Stimulated activated naive B cell treated with anti-CD40 and anti-IgM and Interleukin-4, amounts not matched to agents 10 μg/mL and 1 μg/mL and 100 μg/mL, for 72 hours (primary cell): ENCODE measurements at places on chromosomes 11 and 22.

GRCh38 chr22:44707752-44708151 lies 5.7 kb downstream of the PRR5 start:
- no peak for DNase-seq

- no peak for DNase-seq
Measured at GRCh38 chr11:29306527-29306926, 710.3 kb downstream of the KCNA4 start.

DNA sequence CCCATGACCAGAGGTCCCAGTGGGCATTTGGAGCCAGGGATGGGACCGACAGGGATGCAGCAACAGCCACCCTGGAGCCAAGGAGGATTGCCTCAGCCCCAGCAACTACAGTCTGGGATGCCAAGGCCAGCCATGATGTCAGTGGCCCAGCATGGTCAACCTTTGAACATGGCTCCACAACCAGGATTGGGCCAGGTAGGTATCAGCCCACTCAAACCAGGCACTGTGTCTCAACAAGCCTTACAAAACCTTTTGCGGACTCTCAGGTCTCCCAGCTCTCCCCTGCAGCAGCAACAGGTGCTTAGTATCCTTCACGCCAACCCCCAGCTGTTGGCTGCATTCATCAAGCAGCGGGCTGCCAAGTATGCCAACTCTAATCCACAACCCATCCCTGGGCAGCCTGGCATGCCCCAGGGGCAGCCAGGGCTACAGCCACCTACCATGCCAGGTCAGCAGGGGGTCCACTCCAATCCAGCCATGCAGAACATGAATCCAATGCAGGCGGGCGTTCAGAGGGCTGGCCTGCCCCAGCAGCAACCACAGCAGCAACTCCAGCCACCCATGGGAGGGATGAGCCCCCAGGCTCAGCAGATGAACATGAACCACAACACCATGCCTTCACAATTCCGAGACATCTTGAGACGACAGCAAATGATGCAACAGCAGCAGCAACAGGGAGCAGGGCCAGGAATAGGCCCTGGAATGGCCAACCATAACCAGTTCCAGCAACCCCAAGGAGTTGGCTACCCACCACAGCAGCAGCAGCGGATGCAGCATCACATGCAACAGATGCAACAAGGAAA lies 27.3 kb upstream of the L3MBTL2 start:
- no peak for DNase-seq

DNA sequence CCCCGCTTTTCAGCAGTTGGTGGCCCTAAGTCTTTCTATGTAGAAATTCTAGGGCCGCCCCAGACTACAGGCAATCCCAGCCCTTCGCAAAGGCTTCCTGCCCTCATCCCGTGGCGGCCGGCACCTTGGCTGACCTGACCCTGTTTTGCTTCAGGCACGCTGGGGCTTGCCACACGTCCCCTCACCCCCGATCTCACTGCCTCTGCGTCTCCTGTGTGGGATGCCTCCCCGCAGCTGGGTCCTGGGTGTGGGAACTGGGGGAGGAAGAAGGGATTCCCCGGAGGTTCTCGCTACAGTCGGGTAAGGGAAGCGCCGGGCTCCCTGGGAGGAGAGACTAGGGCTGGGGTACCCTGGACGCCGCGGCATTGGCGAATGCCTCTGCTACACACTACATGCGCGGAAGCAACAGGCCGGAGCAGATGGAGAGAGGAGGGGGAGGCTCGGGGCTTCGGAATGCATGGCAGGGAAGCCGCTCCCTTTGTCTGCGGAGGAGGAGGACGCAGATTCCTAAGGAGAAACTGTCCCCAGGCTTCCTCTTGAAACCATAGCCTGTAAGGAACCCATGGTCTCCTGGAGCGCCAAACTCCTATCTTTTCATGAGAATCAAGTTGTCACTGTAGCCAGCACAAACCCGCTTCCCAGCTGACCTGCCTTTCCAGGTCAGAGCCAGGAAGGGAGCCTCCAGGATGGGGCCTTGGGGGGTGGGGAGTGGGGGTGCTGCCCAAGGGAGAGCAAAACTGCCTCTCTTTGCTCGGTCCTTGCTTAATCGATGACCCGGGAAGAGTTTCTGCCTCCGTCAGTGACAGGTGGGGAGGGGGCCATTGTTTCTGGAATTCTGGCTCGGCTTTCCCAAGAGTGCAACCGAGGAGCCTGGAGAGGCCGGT lies 1.4 kb downstream of the DTX4 start:
- DNase-seq, result no peak

GRCh38 chr11:63768237-63769041 lies at the start of gene ZFTA:
TSS of gene ZFTA (minus strand) at chr11:63768775. CDS start at chr11:63768622, 153 bp downstream.
- peak; percentile 53 for DNase-seq

- DNase-seq, result no peak
Measured at GRCh38 chr22:27809226-27809603, 7.7 kb upstream of the MN1 start.

DNA sequence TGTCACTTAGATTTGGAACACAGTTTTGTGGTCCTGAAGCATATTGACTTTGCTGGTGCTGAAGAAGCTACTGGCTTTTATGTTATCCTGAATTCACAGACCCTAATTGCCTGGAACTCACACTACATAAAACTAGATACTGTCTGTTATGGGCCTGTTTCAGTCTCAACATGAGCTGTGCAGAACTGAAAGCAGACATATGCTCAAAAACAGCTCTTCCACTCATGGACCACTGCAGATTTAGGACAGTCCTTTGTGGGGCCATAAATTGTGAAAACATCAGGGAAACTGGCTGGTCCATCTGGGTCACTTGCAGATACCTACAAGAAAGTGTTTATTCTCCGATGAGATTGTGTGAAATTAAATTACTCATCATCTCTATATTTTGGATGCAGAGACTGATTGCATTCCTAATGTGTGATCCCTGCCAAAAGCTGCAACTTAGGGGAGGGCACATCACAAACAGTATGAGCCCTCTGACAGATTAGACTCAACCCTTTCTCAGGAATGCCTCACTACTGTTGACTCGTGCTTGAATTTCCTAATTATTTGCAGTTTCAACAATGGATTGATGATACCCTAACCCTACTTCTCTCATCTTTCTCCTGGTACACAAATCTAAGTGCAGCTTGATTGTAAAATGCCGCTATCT lies 10.2 kb upstream of the CLNS1A start:
- no peak for DNase-seq

GRCh38 chr11:94049351-94049750 lies 28.2 kb downstream of the HEPHL1 start:
- no peak for DNase-seq

- no peak for DNase-seq
Measured at GRCh38 chr22:33073989-33074418, 15.8 kb upstream of the SYN3 start.

GRCh38 chr11:58963551-58964104 lies 24.3 kb downstream of the GLYATL1 start:
- DNase-seq, result no peak

DNA sequence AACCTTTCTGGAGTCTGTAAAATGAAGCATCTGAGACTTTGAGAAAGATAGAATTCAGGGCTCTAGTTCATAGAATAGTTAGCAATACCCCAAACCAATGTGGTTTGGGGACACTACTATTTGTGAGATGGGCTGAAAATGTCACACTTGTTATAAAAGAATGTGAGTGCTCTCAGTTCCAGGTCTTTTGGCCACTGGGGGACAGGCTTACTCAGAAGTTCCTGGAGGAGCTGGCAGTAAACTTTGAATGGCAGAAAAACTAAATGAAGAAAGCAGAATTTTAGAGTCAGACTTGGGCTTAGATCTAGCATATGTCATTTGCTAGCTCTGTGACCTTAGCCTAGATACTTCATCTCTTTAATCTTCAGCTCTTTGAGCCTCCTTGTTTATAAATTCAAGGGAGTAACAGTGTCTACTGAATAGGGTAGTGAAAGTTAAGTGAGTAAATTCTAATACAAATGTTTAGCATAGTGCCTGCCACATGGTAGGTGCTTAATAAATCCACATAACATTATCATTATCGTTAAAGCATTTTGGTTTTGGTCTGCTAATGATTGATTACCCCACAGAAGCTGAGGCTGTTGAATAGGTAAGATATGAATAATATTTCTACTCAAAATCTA lies 3.7 kb downstream of the LYVE1 start:
- DNase-seq, result no peak

DNA sequence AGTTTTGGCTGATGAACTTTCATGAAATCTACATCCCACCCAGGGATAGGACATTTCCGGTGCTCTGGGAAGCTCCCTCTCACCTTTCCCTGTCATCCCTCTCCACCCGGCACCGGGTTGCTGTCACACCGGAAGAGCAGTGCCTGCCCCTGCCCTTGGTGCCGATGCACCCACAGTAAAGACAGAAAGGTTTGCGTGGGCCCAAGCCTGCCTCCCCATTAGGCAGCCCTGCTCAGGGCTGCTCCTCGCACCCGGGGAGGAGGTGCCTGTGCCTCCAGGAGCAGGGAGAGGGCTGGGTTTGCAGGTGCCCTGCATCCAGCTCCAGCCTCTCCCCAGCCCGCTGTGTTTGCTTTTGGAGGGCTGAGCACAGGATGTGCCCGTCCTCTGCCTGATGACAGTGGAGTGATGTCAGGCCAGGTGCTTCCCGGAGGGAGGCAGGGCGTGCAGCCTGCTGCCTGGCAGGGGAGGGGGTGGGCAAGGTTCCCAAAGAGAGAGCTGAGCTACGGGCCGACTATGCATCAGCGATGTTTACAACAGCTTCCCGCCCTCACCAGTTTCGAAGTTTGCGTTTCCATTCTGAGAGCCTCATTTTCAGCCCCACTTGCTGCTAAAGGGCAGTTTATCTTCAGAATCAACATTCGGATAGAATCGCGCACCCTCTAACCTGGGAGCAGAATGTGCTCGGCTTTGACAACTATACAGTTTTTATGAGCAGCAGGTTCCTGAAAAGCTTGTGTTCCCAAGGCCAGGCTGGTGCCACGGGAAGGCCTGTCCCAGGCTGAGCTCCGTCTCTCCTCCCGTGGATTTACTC lies 83.2 kb upstream of the CLDN5 start:
- no peak for DNase-seq

DNA sequence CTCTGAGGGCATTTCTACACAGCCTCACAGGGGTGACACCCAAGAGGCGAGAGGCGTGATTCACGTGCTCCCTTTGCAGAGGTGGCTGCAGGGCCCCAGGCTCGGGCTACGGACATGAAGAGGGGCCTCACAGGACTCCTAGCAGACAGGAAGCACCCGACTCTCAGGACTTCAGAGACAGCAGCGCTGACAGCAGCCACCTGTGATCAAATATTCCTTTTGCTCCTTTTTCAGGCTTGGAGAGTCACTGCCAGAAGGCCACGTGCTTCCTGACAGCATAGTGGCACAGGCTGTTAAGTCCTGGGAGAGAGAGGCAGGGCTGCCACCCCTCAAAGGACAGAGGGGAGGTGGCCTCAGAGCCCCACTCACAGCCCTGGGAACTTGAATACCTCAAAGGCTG lies 348.9 kb downstream of the CADM1 start:
- DNase-seq, result no peak

DNA sequence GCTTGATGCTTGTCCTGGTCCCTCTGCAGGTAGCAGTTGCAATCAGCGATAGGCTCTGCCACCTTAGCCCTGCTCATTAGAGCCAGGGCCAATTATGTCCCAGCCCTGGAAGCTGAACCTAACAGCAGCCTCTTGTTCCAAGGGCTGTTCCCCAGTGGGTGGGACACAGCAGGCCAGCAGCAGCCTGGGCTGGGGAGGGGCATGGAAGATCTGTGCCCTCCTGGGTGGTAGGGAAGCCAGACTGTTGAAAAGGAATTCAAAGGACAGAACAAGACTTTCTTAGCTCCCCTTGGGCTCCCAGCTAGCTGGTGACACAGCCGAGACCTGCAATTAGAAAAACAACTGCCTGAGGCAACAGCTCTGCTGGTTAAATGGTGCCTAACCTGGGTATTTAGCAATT lies 17.4 kb downstream of the DRD2 start:
- DNase-seq, result no peak
